Kidney glomerular epithelial cell (primary cell): ENCODE measurements at places on chromosomes 16 and 17.

DNA sequence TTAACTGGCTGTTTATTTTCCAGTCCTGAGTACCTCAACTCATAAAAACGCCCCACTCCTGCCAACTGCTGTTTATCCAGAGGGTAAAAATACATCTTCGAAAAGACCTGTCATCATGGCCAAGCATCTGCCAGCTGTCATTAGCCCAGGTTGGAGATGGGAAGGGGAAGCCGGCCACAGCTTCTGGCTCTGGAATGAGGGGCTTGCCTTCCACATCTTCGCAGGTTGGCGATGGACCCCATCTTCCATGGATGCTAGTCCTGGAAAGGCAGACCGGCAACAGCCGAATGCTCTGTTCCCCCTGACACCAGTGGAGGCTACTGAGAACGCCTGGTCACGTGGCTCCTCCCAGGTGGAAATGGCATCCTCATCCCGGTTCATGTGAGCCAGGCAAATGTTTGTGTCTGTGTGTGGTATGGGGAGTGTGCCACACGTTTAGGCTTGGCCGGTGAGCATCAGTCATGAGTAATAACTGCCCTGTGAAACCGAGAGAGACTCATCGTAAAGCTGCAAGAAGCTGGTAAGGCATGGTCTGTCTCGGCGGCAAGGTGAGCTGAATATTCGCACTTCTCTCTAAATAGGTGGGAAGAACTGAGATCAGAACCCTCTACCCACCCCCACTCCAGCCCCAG lies 420 bp upstream of the KRTAP17-1 start:
- no peak for DNase-seq

- DNase-seq, result no peak
Observed at GRCh38 chr16:56580391-56581048, 8.8 kb upstream of the MT3 start.

DNA sequence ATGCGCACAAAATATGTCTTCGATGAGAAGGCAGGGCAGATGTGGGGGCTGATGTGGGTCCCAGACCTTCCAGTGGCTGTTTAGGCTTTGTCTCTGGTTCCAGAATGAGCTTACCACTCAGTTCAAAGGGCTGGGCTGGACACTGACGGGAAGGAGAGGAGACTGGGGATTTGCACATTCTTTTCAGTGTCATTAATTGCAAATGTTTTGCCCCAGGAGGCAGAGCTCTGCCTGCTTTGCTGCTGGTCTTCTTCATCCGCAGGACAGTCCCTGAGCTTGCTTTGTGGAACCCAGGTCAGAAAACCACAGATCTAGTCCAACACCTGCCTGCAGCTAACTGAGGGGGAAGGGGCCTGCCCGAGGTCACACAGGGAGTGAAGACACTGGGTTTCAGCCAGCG lies 20.9 kb downstream of the KCNG4 start:
- DNase-seq, result no peak

- no peak for DNase-seq
Observed at GRCh38 chr17:68133346-68134045, 98.0 kb downstream of the KPNA2 start.

GRCh38 chr16:82796047-82796446 lies 169.3 kb downstream of the CDH13 start:
- no peak for DNase-seq

- no peak for DNase-seq
Observed at GRCh38 chr16:1990351-1991134, 773 bp downstream of the SYNGR3 start.

DNA sequence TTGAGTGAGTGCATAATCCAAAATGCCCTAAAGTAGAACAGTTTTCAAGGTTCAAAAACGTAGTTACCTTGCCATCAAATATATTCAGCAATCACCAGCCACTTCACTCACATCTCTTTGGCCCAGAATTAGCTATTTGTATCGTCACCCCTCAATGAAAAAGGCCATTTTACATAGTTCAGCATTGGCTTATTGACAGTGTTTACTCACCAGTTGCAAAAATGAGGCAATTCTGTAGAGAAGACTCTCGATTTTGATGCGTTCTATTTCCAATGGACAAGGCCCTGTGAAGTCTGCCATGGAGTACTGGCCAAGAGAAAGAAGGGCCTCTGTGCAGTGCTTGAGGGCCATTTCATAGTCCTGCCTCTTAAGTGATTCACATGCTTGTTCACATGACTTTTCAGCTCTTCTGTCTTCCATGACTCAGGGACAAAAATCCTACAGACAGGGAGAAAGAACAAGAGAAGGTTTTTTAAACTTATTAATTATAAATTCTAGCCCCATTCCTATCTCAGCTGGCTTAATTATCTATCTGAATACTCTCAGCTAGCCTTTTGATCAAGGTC lies 26.5 kb downstream of the HELZ start:
- DNase-seq, result peak; percentile 13

DNA sequence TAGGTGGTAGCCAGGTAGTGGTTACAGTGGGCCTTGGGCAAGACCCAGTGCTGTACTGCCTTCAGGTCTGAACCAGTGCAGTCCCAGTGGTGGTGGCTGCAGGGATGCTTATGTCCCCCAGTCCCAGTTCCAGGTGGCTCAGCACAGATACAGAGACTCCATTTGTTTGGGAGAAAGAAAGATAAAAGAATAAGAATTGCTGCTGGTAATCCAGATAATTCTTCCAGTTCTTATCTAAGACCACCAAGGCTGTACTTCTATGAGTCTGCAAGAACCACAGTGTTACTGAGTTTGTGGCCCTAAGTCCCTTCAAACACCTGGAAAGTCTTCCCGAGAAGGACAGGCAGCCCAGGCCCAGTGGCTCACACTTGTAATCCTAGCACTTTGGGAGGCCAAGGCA lies 33.9 kb upstream of the ATP2C2 start:
- no peak for DNase-seq

DNA sequence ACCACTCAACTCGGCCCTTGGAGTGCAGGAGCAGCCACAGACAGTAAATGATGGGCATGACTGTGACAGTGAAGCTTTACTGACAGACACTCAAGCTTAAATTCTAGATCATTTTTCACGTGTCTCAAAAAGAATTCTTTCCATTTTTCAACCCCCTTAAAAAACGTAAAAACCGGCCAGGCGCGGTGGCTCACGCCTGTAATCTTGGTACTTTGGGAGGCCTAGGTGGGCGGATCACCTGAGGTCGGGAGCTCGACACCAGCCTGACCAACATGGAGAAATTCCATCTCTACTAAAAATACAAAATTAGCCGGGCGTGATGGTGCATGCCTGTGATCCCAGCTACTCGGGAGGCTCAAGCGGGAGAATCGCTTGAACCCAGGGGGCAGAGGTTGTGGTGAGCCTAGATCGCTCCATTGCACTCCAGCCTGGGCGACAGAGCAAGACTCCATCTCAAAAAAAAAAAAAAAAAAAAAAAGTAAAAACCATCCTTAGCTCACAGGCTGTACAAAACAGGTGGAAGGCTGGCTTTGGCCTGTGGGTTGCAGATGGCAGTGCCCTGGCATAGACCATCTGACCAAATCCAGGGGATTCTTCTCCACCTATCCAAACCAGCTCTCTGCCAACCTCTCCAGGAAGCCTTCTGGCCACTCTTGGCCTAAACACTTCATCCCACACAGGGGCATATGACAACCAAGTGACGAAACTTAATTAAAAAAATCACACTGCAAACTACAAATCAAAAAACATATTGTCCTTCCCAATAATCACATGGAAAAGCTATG lies 18.3 kb downstream of the TBC1D16 start:
- DNase-seq, result no peak

DNA sequence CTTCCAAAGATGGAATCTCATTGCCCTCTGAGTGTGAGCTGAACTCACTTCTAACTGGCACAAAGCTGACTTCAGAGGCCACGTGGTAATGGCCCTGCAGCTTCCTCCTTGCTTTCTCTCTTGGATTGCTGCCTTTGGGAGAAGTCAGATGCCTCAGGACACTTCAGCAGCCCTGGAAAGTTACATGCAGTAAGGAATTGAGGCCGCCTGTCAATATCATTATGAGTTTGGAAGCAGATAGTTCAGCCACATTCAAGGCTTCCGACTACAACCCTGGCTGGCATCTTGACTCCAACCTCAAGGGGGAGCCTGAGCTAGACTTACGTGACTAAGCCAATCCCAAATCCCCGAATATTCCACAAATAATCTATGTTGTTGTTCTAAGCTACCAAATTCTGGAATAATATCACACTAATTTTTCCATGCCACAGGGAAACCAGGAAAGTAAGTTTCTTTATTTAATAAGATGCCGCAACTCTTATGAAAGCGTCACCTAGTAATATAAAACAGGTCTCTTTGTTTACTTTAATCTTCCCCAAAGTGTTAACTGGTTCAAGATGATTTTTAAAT lies 13.6 kb downstream of the CEP20 start:
- peak; percentile 33 for DNase-seq

DNA sequence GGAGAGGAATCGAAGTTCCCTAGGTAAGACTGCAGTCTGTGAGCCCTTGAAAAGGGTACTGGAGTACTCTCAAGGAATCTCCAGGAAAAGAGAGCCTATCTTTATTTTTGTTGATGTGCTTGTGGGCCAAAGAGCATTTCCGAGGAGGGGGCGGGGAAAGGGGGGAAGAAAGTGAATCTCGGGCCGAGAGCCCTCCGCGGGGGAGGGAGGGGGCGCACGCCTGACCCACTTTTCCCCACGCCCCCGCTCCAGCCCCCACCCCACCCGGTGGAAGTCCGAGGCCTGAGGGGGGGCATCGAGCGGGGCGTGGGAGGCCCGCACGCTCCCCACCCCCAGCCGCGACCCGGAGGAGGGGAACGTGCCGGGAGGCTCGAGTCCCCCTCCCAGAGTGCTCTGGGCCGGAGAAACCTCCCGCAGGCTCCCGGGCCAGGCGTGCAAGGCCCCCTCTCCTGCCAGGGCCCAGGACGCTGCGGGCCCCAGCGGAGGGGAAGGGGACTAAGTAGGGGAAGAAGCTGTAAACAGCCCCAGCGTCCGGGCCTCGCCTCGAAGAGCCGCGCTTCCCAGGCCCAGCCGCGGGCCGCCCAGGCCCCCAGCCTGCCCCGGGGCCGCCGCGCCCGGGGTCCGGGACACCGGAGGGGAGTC lies 444 bp downstream of the HELZ start:
- DNase-seq, result no peak

GRCh38 chr16:57379579-57379978 lies 7.3 kb downstream of the CX3CL1 start:
- DNase-seq, result no peak

GRCh38 chr17:27873746-27874145 lies 19.4 kb downstream of the LYRM9 start:
- no peak for DNase-seq

DNA sequence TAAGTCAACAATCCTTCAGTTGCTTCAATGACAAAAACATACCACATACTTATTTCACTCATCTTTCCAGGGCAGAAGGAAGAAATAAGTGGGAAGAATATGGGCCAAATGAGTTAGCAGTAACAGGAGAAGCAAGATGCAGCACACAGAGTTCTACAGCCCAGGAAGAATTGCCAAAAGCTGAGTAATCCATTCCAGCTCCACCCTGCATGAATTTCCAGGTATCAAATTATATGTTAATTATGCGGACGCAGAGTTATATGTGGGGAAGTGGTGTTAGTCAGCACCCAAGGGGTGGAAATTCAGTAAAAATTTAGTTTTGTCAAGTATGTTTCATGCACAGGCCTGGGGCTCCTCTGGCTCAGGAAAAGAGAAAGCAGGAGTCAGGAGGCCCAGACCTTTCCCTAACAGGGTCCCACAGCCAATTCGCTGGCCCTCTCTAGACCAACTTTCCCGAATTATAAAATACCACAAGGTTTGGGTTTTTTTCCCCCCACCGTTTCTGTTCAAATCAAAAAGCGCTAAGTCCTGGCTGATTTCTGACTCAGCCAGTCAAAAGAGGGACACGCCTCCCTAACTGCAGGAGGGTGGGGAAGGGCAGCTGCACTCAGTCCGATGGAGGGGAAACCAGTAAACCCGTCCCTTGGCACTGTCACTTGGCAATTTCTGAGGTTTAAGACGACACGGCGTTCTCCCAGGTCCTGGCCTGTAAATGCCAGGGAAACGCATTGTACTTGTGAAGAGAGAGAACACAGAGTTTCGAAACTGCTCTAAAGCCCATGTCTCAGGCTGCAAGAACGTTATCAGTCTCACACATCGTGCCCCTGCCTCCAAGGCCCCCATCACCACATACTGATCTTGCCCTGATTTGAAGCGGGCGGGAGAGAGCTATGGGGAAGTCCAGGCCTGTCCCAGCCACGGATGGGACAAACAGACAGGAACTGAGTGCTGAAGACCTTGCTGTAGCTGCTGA lies 58.1 kb downstream of the ZFHX3 start:
- DNase-seq, result peak; percentile 16

- no peak for DNase-seq
Observed at GRCh38 chr17:5126719-5127488, 11.1 kb downstream of the USP6 start.

GRCh38 chr16:57530104-57530521 lies 6.3 kb downstream of the CCDC102A start:
- DNase-seq, result peak; percentile 71

DNA sequence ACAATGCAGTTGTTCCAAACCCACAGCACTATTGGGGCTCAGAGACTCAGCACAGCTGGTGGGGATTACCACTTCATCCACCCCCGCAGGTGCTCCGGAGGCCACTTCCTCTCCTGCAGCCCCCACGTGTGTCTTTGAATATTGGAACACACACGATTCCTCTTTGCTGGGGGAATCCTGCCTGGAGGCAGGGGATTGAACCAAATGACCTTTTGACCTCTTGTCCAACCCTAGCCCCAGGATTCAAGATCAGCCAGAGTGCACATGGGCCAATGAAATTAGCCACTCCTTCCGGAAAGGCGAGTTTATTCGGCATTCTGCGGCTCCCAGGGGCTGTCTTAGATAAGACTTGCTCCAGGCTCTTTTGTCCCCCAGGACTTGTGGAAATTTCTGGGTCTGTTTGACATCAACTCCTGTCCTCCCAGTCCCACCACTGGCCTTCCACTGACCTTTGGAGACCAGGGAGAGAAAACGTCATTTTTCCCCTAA lies 350.2 kb downstream of the FOXL1 start:
- DNase-seq, result no peak

DNA sequence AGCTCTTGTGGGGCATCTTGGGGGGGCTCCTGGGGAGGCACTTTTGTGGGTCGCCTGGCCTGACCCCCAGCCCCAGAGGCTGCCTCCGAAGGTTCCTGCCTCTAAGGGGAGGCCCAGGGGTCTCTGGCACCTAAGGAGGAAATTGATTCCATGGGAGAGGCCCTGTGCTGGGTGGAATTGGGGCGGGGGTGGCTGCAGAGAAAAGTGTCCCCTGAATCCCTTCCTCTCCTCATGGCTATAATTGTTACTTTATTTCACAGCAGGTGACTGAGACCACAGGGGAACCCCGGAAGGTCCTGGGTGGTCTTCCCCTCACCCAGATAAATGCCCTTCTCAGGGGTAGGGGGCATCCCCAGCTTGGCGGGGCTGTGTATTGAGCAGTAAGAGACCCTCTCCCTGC lies 3.1 kb downstream of the GLIS2 start:
- DNase-seq, result no peak
